ENCODE measurements at places on chromosomes 1 and 21.

- DNase-seq: peak; percentile 20
Observed at GRCh38 chr21:41530366-41530765, 22.4 kb upstream of the TMPRSS2 start.

DNA sequence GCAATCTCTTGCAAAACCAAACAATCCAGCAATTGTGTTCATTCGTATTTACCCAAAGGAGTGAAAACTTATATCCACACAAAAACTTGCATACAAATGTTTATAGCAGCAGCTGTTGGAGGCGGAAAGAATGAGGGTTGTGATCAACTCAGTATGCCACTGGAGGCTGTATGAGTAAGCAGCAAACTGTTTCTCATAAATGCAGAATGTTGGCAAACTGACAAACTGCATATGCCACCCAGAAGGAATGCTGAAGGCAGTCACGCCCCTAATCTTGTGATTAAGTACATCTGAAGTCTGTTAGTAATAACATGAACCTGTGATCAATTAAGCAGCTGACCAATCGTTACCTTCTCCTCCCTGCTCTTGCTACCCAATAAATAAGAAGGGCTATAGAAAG, 60.5 kb upstream of the CR2 start:
- no peak for DNase-seq

DNA sequence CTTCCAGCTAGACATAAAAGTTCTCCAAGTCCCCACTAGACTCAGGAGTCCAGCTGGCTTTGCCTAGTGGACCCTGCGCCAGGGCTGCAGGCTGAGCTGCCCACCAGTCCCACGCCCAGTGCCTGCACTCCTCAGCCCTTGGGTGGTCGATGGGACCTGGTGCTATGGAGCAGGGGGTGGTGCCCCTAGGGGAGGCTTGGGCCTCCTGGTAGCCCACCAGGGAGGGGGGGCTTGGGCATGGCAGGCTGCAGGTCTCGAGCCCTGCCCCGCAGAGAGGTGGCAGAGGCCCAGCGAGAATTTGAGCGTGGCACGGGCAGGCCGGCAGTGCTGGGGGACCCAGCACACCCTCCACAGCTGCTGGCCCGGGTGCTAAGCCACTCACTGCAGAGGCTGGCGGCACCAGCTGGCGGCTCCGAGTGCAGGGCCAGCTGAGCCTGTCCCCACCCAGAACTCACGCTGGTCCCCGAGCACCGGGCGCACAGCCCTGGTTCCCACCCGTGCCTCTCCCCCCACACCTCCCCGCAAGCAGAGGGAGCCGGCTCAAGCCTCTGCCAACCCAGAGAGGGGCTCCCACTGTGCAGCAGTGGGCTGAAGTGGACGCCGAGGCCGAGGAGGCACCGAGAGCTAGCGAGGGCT, 30.2 kb upstream of the GBP5 start:
- DNase-seq: no peak

DNA sequence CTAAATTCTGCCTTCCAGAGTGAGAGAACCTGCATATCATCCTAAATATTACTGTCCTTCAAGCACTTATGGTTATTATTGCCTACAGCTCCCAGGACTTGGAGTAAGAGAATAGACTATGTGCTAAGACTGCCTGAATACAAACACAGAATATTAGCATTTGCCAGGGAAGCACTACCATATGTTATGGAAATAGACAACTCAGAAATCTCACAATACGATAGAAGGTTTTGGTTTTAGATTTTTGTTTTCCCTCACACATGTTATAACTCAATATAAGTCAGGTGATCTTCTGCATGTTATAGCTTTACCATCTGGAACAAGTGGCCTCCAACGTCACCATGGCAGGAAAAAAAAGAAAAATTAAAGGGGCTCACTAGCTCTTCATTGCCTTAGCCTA, 413.9 kb downstream of the LRRIQ3 start:
- no peak for DNase-seq

GRCh38 chr1:206850401-206850800, 15.0 kb upstream of the IL20 start:
- DNase-seq: no peak
